ENCODE measurements at places on chromosomes 2 and 18. TPM values are rescaled to one million over a fixed set of nuclear protein-coding genes. Genes with fewer than 3 reads are reported as not detected.

The ASXL2 gene
- total RNA-seq, result 42.5 TPM

- DNase-seq, result peak; percentile 79
These were observed 78.4 kb downstream of the SETBP1 start for GRCh38 chr18:44758861-44759631.

GRCh38 chr2:172066394-172066886 lies 18.9 kb upstream of the DLX1 start:
- no peak for DNase-seq

DNA sequence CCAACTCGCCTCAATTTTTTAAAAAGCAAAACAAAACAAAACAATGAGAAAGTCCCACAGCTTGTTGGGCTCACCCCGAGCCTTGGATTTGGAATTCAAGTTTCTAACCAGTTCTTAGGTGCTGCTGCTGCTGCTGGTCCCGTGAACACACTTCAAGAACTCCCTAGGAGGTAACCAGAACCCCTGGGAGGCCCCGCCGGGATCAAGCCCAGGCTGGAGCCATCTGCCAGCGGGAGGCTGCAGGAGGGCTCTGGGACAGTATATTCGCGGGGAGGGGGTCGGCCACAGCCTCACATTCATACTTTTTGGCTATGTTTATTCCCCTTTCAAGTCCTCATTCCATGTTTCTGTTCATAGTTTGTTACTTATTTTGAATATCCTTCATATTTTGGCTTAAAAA lies 223.4 kb downstream of the TFCP2L1 start:
- no peak for DNase-seq

The TRAPPC12 gene
- 52.9 TPM for total RNA-seq

DNA sequence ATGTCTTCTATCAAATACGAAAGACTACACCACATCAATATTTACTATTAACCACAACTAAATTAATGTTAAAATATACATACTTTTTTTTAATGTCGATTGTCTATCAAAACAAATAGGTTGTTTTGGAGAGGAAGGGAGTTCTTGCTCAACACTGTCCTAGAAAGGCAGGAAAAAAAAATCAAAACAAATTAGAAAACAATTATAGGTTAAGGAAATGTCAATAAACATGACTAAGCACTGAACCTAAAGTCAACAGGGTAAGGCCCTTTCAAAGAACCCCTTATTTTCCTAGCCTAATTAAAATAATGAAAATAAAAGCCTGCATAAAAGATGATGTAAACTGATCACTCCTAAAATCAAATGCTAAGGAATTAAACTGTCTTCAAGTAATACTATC lies 2.8 kb downstream of the CEP76 start:
- DNase-seq, result no peak

DNA sequence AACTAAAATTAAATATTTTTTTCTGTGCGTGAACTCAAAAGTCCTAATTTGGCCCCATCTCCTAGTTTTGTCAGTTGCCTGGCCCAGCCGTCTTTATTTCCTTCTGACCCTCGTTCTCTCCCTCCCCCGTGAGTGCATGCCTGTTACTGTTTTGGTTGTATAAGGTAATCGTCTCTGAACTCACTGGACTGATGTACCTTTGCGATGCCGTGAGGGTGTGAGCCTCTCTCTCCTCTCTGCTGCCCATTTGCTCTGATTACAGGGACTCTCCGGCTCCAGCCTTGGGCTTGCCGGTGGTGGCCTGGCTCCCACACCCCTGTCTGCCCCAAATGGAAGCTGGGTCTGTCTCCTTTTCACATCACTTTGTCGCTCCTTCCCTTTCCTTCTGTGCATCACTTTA lies 66.5 kb upstream of the RBM44 start:
- no peak for DNase-seq

- DNase-seq, result peak; percentile 17
These were observed 38.3 kb downstream of the SFXN5 start for GRCh38 chr2:73033142-73033765.

The GKN1 gene
- not detected for total RNA-seq

DNA sequence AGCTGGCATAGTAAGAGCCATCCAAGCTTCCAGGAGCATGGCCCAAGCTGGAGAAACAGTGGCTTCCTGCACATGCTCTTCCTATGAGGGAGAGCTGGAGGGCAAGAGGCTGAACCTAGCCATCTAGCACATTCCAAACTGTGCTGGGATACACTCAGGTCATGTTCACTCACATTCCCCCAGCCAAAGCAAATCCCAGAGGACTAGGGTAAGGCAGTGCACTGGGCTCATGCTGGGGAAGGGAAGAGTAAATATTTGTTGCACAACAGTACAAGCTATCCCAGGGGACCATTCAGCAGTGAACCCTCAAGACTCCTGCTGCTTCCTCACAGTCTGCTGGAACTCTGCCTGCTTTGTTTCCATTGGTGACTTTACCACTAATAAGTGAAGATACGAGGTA lies 20.7 kb upstream of the GYPC start:
- no peak for DNase-seq

DNA sequence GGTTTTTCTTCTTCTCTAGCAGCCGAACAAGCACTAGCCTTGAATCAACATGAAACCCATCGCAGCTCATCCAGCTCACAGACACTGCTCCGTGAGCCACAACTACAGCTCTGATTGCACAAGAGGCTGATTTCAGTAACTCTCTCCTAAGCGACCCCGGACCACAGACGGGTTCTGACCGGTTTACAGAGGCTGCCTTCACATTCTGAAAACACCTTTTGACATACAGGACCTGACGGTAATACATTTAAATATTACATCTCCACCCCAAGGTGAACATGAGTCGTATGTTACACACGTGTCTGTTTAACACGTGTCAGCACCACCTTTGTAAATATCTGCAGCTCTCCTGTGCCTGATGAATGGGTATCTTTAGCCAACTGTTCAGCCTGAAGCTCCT lies 120.7 kb downstream of the TMEM18 start:
- DNase-seq, result no peak

DNA sequence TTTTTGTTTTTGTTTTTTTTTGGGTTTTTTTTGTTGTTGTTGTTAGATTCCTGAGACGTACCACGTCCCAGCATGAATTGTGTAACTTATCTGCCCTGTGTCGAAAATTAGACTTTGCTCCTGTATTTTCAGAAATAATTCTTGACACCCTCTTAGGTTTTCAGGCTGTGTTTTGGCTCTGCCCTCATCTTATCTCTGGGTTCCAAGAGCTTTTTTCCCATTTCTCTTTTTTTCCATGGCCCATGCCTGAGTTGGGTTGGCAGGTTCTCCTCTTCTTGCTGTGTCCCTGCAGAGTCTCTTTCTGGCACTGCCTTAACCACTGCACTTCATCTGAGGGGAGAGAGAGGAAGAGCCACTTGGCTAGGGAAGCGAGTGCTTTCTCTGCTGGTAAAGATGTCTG lies 42.4 kb downstream of the CTIF start:
- DNase-seq, result no peak

- no peak for DNase-seq
These were observed 126.0 kb downstream of the GLI2 start for GRCh38 chr2:120861576-120862191.

Data from activated CD8-positive, alpha-beta T cell treated with anti-CD3 and anti-CD28 coated beads for 36 hours (primary cell).